ENCODE measurements at places on chromosomes 3 and 15.

- no peak for DNase-seq
Observed at GRCh38 chr3:144185276-144185675, 213.7 kb downstream of the DIPK2A start.

DNA sequence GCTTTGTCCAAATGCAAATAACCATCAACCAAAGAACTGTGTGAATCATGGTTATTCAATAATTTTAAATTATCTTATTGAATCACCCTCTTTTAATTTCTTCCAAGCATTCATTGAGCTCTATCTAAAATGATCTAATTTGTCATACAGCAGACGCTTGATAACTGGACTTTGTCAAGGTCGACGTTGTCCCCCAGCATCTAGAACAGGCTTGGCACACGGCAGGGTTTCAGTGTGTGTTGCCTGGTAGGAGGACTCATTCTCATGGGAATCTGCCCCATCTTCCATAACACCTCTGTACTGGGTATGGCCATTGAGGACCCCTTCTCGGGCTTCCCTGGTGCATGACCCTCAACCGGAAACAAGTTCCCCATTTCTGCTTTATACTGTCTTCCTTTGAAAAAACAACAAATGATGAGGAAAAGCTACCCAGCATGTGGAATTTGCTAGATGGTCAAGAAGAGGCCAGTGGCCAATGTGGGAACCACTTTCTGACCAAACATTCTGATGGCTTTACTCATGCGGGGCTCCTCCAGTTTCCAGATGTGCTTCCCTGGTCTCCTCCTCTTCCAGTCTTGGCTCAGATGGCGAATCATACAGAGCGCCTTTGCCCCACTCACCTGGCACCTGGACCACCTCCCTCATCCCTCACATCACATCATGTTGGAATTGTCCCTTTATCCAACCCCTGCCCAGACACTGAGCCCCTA is 41.7 kb upstream of the SEC22A start:
- no peak for DNase-seq

DNA sequence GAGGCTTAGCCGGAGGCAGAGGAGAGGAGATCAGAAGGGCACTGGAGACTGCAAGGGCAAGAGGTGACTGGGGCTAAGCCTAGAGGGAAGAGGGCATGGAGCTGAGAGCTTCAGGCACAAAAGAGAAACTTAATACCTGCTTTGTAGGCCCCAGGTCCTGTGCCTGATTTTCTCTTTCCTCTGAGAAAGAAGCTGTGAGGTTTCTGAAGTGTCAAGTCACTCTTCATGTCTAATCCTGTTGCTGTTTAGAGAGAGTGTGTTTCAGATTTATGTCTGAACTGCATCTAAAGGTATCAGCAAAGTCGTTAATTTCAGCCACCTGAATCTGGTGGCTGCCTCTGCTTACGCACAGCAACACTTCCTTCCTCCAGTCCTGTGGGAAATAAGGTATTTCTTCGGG is 106.9 kb upstream of the RNU6-1 start:
- no peak for DNase-seq

- no peak for DNase-seq
Observed at GRCh38 chr3:70990185-70990584, 593.3 kb downstream of the FOXP1 start.

- DNase-seq = no peak
Observed at GRCh38 chr3:171200750-171201088, 174.2 kb upstream of the SLC2A2 start.

DNA sequence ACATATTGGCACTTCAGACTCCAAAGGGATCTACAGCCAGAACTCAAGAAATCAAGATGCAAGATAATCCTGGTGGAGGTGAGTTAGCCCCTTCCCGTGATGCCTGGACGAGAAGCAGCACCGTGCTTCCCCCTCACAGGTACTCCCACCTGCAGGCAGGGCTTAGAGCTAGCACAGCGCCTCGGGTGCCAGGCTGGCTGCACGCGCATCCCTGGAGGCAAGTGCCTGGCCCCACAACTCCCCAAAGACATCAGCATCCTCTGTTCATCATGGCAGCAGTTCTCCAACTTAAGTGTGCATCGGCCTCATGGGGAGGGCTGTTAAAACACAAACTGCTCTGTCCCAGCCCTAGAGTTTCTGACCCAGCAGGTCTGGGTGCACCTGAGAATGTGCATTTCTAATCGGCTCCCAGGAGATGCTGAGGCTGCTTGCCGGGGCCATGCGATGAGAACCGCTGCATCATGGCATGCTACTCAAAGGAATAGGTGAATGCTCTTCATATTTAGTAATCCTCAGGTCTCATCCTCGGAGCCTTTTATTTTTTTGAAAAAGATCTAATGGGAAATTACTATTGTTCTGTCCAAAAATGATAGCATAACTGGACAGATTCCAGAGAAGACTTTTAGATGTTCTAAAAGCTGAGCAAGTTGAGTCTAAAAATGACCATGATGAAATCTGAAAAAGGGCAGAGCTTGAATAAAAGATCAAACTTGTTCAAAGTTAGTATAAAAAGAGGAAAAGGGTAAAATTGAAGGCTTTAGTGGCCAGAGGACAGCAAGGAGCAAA is 244.2 kb downstream of the ADAMTS17 start:
- peak; percentile 24 for DNase-seq

DNA sequence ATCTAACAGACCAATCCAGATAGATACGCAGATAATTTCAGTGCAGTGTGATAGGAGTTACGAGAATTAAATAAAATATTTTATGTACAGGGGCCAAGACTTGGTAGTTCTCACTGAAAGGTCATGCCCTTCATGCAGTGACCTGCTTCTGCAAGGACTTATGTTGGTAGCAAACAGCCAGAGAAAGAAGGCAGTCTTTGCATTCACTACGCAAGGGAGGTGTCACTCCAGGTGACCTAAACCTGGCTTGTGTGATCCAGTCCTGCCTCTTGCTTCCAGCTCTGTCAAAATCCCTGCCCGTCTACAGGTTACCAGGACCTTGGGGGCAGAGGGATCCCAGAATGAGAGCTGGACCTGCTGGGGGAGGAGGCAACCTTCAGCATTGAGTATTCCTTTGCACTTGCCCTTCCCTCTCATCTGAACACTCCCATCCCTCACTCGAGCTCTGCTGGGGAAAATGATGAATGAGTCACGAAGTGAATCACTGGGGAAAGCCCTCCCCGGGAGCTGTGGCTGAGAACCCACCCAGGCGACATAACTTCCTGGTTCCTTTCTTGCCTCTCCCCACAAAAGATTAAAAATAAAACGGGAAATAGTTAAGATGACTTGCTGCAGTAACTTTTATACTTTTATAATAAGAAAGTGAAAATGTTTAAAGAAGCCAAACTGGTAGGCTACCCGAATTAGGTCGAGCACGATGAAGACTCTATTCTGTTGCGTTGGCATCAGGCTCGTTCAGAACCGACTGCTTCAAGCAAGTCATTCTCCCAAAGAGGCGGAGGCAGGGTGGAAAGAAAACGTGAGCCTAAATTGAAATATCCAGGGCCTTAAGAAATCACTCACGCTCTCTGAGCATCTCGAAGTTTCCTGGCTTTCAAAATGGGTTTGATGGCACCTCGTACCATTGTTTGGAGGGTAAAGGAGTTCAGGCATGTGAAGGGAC is 216.1 kb downstream of the SLCO3A1 start:
- no peak for DNase-seq

GRCh38 chr3:152400887-152401286 is 132.2 kb downstream of the MBNL1 start:
- no peak for DNase-seq

GRCh38 chr3:87109465-87109864 is 117.6 kb upstream of the CHMP2B start:
- DNase-seq = no peak

- no peak for DNase-seq
Observed at GRCh38 chr3:154889227-154889634, 190.9 kb upstream of the MME start.

DNA sequence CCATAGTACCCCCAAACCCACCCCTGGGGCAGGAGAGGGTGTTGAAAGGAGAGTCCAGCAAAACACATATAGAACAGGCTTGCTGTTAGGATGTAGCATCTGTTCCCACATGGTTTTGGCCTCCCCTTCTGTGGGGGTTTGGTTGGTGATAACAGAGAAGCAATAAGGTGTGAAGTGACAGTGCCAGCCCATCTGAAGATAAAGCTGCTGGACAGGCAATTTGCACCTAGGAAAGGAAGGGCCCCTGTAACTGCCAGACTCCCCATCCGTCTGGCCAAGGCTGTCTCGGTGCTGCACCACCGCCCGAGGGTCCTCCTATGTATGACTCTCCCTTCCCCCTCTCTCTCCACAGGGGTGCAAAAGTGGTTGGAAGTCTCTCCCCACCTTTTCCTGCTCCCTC is 94.5 kb upstream of the OXTR start:
- no peak for DNase-seq

DNA sequence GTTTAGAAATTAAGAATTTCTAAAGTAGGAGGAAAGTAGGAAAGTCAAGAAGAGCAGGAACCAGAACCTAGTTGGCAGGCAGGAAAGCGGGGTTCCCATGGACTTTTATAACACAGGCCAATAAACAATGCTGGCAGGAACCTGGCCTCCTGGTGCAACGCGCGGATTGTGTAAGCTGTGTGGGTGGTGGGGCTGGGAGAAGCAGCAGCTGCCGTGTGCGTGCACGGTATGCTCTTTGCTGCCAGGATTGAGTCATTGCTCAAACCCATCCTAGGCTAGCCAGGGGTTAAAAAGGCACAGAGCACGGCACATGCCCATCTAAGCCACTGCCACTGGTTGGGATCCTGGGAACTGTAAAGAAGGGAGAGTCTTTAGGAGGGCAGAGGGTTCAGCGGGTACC is 209.9 kb upstream of the RGMA start:
- peak; percentile 9 for DNase-seq

DNA sequence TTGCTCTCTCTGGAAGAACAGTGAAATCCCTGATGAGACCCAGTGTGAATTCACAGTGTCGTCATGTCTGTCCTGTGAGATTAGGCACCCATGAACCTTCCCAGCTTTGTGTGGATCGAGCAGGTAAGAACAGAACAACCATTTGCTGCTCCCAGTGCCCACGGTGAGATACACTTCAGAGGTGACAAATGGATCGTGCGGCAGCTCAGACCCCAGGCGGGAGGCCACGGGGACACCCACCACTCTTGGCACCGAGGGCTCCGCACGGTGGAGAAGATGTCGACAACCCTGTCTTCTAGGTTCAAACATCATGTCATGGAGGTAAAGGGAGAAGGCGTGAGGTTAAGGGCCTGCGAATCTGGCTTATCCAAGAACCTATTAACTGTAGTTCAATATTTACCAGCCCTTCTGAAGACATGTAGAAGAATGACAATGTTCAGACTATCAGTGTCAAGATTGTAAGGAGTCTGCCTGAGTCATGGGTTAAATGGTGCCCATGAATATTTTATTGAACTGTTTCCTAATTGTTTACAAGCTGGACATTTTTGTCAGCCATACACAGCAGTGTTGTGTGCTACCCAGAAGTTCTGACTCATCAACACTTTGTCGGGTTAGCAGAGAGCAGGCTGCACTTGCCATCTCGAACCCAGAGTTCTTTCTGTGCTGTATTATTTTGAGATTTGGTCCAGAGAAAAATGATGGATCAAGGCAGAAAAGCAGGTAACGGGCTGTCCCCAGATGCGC is 15.5 kb upstream of the PCSK6 start:
- peak; percentile 25 for DNase-seq

DNA sequence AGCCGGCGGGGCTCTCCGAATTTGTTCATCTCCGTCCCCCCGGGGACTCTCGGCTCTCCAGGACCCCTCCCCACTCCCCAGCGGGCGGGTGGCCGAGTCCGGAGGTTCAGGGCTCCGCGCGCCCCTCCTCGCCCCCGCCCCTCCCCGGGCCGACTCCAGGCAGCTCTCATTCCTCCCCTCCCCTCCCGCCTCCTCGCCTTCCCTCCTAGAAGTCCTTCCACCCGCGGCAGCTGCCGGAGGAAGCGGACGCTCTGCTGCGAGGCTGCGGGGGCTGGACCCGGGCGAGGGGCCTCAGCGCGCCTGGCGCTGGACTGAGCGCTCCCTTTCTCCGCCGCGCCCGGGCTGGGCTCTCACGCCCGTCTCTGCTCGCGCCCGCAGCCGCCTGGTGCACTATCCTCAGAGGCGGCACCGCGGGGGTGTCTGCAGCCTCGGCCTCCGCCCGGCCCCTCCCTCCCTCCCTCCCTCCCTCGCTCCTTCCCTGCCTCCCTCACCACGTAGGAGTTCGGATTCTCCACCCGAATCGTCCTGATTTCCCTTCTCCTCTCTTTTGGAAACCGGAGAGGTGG is at the start of gene ROBO2:
TSS of gene ROBO2 (plus strand) at position 494 of the 566 bp plus-strand sequence. CDS start 687 bp downstream, outside the sequence.
- DNase-seq = peak; percentile 87

DNA sequence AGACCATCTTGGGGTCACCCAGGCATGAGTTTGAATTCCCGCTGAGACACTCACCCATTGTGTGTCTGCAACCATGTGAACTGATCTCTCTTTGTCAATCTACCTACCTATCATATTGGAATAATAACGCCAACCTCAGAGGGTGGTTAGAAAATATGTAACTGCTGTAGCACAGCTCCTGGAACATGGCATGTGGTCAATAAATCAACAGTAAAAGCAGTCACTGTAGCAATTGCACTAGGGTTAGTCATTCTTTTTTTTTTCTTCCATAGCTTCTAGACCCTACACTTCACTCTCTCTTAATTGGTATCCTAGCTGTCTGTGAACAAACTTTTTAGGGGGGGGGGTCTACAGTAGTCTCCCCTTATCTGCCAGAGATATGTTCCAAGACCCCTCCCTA is 64.2 kb upstream of the SLCO2A1 start:
- DNase-seq = no peak

DNA sequence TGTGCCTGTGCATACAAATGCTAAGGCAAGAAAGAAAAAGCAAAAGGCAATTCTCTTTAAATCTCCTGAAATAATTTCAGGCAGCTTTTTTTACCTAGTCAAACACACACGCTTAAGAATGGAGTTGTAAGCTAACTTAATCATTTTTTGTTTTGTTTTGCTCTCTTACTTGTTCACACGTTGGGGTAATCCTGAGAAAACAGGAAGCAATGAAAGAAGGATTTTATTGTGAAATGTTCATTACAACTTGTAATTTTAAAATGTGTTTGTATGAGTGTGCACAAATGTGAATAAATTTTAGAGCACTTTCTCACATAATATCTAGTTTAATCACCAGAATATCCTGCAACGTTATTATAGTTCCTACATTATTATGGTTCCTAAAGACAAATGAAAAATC is 263.8 kb downstream of the LPP start:
- DNase-seq = no peak

DNA sequence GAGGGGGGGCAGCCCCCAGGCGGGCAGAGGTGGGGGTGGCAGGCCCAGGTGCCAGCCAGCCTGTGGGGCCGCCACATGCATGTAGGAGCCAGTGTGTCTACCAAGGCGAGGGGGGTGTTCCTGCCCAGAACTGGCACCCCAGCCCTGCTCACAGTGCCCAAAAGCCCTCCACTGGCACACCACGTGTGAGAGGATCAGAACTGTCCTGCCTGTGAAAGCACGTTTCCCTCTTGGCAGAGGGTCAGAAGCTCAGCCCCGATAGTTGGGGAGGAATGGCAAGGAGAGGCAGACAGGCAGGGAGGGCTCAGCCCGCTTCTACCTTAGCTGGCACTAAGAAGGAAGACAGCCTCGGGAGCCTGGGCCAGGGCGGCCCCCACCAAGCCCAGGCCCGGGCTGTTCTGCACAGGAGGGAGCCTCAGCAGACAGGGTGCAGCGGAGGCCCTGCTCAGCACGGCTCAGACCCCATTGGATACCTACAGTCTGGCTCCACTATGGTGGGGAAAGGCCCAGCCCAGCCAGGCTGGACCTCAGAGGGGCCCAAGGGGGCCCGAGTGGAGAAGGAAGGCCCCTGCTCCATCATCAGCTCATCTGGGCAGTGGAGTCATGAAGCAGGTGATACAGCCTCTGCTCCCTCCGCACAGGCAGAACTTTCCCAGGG is 84.8 kb upstream of the LINGO1 start:
- DNase-seq = no peak

GRCh38 chr3:138781012-138781470 is 53.7 kb downstream of the PIK3CB start:
- no peak for DNase-seq

GRCh38 chr3:72181251-72181650 is 396.3 kb upstream of the PROK2 start:
- no peak for DNase-seq
